ENCODE measurements at places on chromosomes 11 and 22.

- no peak for DNase-seq
Measured at GRCh38 chr11:96424693-96425092, 34.9 kb downstream of the JRKL start.

DNA sequence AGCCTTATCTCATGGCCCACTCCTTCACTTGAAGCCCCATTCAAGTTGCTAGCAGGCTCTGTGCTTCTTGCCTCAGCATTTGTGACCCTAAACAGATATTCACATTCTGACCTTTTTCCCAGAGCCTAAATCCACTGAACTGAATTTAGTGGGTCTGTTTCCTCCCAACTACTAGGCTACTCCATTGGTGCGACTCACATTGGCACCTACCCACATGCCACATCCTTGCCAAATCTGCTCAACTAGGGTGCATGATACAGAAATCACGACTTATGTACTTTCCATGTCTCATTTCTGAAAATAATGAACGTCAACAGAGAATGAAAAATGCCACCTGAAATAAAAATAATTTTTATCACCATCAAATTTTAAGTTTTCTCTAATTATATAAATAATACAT, 8.4 kb upstream of the MMP12 start:
- DNase-seq = no peak

DNA sequence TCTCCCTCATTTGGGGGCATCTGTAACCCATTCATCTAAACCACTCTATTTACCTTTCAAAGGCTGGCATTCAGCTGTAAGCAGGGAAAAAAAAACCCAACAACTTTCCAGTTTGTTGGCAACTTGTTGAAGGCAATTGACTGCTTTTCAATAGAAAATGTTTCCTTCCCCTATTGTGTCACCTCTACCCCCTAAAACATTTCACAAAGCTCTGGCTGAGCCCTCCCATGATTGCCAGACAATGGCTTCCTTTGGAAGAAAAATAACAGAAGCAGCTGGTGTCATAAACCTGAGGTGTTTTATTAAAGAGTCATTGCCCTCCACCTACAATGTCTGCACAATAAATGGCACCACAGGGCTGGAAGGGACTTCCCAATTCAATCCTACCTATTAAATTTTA, 22.1 kb upstream of the PSMA1 start:
- DNase-seq = no peak

DNA sequence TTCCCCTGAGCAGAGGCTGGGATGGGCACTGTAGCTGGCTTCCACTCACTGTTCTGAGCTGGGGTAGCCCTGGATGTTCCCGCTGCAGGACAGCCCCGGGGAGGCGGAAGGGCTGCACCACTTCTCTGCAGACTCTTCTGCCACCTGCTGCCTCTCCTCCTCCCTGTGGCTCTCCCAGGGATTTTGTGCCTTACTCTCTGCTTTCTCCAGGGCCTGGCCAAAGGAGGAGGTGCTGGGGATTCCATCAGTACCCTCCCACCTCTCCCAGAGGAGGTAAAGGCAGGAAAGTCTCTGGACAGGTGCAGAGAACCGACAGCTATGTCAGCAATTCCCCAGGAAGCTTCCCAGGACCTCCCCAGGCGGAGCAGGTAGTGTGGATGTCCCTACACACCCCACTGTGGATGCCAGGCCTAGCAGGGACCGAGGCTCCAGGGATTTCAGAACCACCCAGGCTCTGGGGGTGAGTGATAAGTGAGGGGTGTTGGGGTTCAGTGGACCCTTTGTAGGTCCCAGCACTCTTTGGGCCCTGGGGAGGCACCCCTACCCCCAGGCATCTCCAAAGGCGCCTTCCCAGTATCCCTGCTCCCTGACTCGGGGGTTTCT, 11.3 kb downstream of the DUSP8 start:
- DNase-seq = no peak

- no peak for DNase-seq
Measured at GRCh38 chr11:2138068-2138430, 1.1 kb downstream of the IGF2 start.

DNA sequence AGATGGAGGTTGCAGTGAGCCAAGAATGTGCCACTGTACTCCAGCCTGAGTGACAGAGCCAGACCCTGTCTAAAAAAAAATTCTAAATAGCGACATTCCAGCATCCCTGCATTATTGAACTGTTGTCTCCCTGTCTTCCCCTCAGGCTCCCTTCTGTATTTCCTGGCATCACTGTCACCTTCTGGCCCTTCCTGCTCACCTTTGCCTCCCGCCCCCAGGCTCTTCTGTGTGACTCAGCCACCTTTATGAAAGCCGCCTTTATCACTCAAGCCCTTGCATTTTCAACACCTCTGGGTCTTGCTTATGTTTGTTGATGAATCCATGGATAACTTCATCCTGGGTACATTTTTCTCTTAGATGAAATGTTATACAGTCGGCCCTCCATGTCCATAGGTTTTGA, 21.1 kb downstream of the UBASH3B start:
- peak; percentile 25 for DNase-seq

- no peak for DNase-seq
Measured at GRCh38 chr11:75147191-75147874, 3.6 kb upstream of the SLCO2B1 start.

GRCh38 chr11:69125861-69126260, 29.9 kb upstream of the SMIM38 start:
- DNase-seq = no peak

- DNase-seq = no peak
Measured at GRCh38 chr11:22389526-22390282, 51.5 kb downstream of the SLC17A6 start.

DNA sequence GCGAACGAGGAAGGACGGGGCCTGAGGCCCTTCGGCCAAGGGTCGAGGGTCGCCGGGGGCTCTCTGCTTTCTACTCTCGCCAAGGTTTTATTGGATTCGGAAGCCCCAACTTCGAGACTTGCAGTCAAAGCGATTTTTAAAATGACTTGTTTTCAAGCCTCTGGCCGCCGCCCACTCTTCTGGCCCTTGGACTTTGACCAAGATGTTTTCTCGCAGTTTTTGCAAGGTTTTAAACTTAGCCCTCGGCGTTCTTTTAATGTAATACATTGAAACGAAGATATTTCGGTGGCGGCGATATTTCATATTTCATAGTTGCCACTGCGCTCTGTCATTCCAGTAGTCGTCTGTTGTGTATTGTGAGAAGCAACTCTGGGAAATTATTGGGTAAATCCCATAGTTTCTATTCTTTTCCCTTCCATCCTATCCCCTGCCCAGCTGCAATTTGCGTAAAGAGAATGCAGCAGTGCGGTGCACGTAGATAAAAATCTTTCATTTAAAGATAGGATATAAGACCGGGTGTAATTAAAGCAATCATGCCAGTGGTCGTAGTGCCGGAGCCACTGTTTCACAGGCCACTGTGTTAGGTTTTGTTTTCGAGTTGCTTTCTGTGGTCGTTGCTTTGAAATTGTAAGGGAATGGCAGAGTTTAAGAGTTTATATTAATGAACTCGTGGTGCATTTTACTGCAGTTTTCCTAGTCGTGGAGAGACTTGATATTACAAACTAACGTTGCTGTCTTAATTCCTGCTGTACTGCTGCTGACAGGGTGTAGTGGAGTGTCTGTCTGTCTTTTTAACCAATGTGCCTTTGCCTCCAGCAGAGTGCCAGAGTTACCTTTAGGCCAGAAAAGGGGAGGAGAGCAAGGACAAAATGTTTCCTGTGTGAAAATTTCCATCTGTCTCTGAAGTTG, 702 bp downstream of the BIRC2 start:
- no peak for DNase-seq

- no peak for DNase-seq
Measured at GRCh38 chr11:109704432-109704831, 282.4 kb downstream of the C11orf87 start.

DNA sequence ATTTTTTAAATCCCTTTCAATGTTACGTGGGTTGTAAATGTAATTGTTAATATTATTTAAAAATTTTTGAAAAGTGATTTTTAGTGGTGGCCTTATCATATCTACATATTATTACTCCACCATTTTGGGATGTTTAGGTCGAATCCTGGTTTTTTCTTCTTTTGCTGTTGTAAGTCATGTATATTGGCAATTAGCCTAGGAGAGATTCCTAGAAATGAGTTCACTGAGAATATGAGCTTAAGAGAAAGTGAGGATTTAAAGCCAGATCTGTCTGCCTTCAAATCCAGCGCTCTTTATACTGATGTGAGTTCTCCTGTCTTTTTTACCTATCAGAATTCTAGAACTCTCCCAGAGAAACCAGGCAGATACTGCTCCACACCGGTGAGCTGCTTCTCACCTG, 56.1 kb downstream of the PTPRJ start:
- no peak for DNase-seq

- DNase-seq = no peak
Measured at GRCh38 chr11:88689548-88690240, 352.2 kb upstream of the CTSC start.

DNA sequence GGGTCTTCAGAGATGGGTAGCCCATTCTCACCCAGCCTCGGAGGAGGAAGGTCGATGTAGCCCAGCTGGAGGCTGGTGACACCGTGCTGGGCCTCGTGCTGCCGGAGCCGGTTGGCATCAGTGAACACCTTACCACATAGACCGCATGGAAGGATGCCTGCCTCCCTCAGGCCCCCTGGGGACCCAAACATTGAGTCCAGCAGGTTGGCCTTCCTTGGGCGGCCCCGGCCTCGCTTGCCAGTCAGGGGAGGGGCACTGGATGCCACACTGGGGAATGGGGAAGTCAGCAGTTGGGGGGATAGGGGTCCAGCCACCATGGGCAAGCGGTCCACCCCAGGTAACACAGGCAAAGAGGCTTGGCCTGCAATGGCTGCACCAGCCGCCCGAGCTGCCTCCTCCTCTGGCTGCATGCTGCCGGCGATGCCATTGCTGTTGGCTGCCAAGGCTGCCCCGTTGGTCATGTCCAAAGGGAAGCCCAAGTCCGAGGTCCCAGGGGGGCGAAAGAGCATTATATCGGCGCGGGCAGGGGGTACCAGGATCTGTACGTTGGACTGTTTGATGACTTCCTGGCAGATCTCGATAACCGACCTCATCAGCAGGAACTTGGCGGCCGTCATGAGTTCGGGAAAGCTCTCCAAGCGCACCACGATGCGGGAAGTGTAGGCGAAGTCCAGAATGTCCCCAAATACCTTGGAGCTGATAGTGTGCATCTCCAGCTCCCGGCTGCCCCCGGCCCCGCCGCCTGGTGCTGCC, 1.4 kb downstream of the PATZ1 start:
- DNase-seq = no peak

GRCh38 chr22:39290724-39291161, 28.7 kb downstream of the RPL3 start:
- peak; percentile 77 for DNase-seq

- no peak for DNase-seq
Measured at GRCh38 chr11:47478651-47479329, 29.9 kb upstream of the RAPSN start.

DNA sequence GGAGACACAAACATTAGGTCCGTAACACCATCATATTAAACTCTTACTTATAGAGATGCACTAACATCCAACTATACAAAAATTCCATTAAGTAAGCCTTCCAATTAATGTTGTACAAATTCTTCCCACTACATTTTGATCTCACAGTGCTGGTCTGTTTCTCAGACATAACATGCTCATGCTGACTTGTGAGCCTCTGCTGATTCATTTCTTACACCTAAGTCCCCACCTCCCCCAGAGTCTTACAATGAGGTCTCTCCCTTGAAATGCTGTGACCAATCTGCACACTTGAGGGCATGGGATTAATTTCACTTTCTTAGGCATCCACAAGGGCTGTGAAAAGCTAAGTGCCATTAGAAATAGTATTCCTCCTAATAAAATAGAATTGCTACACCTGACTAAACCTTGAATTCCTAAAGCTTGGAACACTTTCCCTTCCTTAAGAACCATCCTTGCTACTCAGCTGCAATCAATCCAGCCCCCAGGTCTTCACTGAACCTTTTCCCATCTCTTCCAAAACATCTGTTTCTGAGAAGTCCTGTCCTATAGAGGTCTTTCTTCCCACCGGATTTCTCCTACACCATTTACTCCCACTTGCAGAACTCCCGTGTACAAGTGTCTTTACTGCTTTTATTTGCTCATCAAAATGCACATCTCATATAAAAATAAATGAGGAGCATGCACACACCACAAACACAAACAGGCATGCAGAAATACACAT, 2.0 kb downstream of the HBG1 start:
- no peak for DNase-seq

DNA sequence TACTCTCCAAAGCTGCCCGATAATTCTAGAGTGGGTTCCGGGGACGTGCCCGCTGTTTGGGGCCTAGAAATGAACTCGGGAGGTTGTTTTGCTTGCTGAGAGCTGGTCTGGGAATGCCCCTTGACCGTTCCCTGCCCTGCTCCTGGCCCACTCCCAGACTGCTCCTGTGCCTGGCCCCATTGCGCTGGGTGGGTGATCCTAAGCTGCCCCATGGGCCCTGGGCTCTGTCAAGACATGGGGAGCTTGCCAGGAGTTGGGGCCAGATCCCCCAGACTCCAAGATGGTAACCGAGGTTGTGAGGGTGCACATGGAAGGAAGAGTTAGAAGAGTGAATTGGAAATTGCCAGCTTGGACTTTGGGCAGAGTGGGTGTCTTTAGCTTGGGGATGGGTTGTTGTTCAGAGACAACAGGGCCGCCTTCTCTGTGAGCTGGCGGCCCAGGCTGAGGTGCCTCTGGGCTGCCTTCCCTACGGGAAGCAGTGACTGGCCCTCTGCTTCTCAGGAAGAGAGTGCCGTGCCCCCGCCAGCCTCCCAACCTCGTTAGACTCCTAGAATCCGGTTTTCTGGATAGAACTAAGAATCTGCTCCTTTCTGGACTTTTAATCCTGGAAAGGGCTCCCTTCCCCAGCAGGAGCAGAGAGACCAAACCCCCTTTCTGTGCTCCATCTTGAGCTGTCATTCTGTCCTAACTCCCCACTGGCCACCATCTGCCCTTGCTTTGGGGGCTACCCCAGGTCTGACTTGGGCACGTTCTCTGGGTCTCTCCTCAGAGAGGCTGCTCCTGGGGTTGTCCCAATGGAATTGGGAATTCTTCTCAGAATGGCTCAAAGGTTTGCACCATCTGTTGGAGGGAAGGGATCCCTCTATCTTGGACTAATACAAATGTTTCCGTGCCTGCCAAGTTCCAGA, 1.8 kb downstream of the ST3GAL4 start:
- DNase-seq = no peak

DNA sequence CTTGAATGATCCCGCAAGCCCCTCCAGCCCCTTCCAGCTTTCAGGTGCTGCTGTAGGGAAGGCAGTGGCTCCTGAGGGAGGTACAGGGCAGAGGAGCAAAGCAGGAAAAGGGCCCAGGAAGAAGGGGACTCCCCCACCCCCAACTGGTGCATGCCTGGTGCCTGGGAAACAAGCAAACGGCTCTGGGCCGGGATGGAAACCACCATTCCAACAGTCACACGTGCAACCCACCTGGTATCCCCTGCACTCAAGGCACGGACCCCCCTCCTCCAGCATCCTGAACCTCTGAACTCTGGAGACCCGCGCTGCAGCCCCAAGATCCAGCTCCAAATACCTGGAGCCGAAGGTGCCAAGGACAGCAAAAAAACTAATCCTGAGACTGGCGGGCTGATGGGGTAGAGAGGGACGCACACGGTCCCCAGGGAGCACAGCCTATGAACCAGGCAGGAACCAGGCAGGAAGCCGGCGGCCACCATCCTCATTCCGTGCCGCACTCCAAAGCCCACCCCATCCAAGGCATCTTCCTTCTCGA, 537 bp downstream of the SCN4B start:
- no peak for DNase-seq
